ENCODE measurements at places on chromosomes 16 and 17. TPM values are rescaled to one million over a fixed set of nuclear protein-coding genes. Genes with fewer than 3 reads are reported as not detected.
A peak's percentile ranks its signal among the peaks of the same experiment; 100 is the strongest.

- DNase-seq: no peak
- no peaks in the 10 kb centered on the region for H3K36me3 ChIP-seq
- no peak overlapping the region for H3K4me3 ChIP-seq
- peaks cover 9% of the 10 kb centered on the region for H3K4me1 ChIP-seq
- H3K27me3 ChIP-seq: no peaks in the 10 kb centered on the region
These were observed 7.7 kb downstream of the TEPSIN start for GRCh38 chr17:81231121-81231645.

DNA sequence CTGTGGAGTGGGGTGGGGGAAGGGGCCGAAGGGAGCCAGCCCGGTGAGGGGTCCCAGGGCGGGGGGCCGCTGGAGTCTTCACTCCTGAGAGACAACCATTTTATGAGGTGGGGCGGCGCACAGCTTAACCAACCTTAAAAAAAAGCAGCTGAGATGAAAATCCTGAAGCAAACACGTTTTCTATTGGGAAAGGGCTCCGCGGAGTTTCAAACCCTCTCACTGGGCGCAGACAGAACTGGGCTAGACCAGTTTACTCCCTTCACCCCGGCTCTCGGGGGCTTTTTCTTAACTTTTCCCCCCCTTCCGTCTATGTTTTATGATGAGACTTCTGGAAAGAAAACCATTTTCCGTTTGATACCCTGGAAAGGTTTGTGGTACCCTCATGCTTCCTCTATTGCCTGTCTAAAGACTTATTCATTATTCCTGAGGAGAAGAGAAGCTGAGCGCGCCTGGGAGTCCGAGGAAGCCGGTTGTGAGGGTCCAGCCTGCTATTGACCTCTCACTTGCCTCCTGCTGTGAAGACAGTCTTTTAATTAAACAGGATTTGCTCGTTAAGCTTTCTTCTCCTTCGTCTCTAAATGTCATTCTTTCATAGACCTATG lies 482 bp upstream of the SSH2 start:
- DNase-seq: no peak
- no peak overlapping the region for H3K27ac ChIP-seq
- no peaks in the 10 kb centered on the region for H3K27me3 ChIP-seq
- peaks cover 29% of the 10 kb centered on the region for H3K4me1 ChIP-seq

The CCL1 gene
- total RNA-seq: not detected

DNA sequence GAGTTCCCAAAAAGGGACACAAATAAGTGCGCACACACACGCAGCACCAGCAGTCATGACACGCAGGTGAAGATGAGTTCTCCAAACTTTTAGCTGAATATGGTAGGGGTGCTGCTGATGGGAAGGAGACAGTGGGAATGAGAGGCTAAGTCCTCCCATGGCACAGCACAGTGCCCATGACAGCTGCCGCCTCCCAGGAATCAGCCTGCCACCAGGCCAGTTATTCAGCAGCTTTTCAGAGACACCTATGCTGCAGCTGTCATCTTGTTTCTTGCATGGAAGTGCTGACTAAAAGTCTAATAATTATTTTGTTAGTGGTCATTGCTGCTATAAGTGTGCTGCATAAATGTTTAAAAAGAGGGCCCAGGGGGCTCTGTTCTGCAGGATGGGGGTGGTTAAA lies 12.2 kb downstream of the WFIKKN2 start:
- no peak overlapping the region for H3K27ac ChIP-seq
- no peaks in the 10 kb centered on the region for H3K36me3 ChIP-seq
- H3K4me3 ChIP-seq: no peak overlapping the region
- peaks cover 12% of the 10 kb centered on the region for H3K4me1 ChIP-seq

DNA sequence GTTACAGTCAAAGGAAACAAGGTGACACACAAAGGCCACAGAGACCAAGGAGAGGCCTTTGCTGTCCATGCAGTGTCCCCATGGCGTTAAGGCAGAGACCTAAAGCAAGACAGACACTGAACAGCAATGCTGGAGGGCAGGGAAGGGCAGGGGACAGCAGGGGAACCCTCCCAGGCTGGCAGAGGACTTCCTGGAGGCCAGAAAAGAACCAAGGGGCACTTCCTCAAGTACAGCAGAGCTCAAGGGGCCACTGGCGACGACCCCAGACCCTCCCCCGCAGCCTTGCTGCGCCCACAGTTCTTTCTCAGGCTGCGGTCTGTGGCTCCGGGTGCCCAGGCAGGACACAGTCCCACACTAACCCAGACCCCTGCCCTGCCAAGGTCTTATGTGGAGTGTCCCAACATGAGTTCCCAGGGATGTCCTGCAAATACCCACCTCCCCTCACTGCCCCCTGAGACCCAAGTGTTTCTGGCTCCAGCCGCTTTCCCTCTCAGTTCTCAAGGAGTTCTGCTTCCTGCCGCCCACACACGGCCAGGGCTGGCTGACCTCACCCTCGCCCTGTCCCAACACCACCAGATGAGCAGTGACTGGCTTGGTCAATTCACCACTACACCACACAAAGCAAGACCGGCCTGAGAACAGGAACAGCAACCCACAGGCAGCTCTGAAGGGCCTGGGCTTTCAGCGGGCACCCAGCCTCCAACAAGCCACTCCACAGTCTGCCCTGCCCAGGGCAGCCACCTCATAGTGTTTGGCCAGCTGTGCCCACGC lies 4.2 kb downstream of the CLCN7 start:
- peak overlapping the region; percentile 71 for H3K4me3 ChIP-seq
- H3K27me3 ChIP-seq: no peaks in the 10 kb centered on the region
- H3K36me3 ChIP-seq: no peaks in the 10 kb centered on the region
- DNase-seq: no peak
- H3K27ac ChIP-seq: peak overlapping the region; percentile 29

GRCh38 chr17:38958326-38958725 lies 8.9 kb downstream of the FBXO47 start:
- DNase-seq: no peak
- H3K4me3 ChIP-seq: peak overlapping the region; percentile 12
- H3K36me3 ChIP-seq: no peaks in the 10 kb centered on the region
- H3K4me1 ChIP-seq: peaks cover 13% of the 10 kb centered on the region

DNA sequence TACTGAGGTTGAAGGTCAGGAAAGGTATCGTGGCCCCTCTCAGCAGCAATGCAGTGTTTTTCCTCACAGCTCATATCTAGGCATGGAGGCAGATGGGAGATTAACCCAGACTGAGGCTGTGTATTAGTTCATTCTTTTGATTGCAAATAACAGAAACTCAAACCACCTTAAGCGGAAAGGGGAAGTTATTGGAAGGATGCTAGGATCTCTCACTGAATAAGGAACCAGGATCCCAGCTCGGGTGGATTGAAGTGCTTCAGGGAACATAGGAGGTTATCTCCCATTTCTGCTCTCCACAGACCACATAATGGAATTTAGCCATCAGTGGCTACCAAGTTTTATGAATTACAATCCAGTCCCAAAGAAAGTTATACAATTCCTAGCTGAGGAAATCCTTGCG lies 8.2 kb downstream of the ZNF689 start:
- peaks cover 18% of the 10 kb centered on the region for H3K4me1 ChIP-seq
- no peak overlapping the region for H3K4me3 ChIP-seq
- H3K36me3 ChIP-seq: peaks cover 1% of the 10 kb centered on the region
- H3K27me3 ChIP-seq: no peaks in the 10 kb centered on the region

GRCh38 chr16:82241469-82242052 lies 71.5 kb upstream of the MPHOSPH6 start:
- no peak for DNase-seq
- no peak overlapping the region for H3K4me3 ChIP-seq
- H3K27me3 ChIP-seq: peaks cover 48% of the 10 kb centered on the region

- H3K4me1 ChIP-seq: peaks cover 26% of the 10 kb centered on the region
- H3K27me3 ChIP-seq: peaks cover 1% of the 10 kb centered on the region
- H3K27ac ChIP-seq: no peak overlapping the region
- H3K36me3 ChIP-seq: no peaks in the 10 kb centered on the region
- H3K4me3 ChIP-seq: no peak overlapping the region
These were observed 17.4 kb downstream of the ADGRG1 start for GRCh38 chr16:57645691-57646387.

DNA sequence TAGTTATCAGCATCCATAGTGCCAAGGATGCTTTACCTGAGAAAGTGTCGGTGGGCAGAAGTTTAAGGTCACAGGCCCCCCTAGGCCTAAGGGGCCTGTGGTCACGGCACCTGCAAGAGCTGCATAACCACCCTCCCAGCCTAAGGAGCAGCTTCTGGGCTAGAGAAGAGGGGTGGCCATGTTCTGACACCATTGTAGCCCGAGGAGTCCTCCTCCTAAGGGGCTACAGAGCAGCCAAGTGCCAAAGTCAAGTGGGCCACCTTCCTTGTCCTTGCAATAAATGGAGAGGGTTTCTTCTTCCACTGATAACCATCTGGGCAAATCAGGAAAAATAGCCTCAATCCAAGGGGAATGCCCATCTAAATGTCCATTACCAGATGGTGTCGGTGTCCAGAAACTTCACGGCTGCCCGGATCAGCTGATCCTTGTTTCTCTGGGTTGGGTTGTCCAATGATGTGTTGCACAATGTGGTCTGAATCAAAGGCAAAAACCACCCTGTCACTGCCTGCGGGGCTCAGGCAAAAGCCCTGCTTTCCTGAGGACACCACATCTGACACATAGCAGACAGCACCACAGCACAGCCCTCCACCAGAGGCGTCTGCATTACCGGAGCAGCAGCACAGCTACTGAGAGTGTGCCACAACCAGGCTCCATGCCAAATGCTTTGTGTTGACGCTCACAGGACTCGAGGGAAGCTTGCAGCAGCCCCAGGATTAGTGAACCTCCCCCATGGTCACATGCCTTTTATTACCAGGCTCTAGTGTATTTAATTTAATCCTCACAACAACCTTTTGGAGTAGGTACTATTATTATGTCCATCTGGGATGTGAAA lies 12.8 kb downstream of the ATPAF2 start:
- peak overlapping the region; percentile 80 for H3K27ac ChIP-seq
- H3K36me3 ChIP-seq: no peaks in the 10 kb centered on the region
- no peaks in the 10 kb centered on the region for H3K27me3 ChIP-seq
- H3K4me1 ChIP-seq: peaks cover 15% of the 10 kb centered on the region
- peak overlapping the region; percentile 17 for H3K4me3 ChIP-seq

- peaks cover 2% of the 10 kb centered on the region for H3K4me1 ChIP-seq
- no peak overlapping the region for H3K27ac ChIP-seq
- no peak overlapping the region for H3K4me3 ChIP-seq
- no peaks in the 10 kb centered on the region for H3K27me3 ChIP-seq
- DNase-seq: no peak
These were observed 32.1 kb upstream of the SMURF2 start for GRCh38 chr17:64694207-64694606.

DNA sequence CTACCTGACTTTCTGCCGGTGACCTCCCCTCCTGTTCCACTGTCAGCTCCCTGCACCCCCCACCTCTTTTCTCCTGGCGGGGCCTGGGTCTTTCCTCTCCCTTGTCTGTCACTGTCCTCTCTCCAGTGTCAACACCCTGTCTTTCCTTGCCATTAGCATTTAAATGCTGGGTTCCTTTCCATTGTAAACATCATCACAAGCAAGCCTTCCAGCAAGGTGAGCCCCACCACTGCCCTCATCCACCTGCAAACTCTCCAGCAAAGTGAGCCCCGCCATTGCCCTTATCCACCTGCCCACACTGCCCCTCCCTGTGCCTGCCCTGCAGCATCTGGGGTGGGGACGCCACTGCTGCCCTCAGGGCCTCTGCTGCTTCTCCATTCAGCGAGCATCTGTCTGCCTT lies 195.0 kb downstream of the ENGASE start:
- H3K4me3 ChIP-seq: no peak overlapping the region
- H3K27ac ChIP-seq: no peak overlapping the region
- DNase-seq: no peak
- peaks cover 32% of the 10 kb centered on the region for H3K27me3 ChIP-seq
- no peaks in the 10 kb centered on the region for H3K4me1 ChIP-seq

DNA sequence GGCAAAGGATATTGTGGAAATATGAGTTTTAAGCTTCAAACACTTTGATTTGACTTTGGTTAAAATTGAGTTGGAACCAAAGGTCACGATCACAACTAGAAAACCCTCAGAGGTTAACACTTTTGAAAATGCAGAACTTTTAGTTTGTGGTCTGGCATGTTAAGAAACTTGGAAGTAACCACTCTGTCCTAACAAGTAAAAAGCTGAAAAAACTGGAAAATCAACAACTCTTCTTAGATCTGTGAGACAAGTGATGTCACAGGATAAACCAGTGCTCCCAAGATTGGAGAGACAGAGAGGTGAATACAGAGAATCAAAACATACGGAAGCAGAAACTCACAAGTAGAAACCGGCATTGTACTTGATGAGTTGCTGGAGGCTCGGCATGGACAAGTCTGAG lies 17.4 kb downstream of the MFSD6L start:
- H3K4me3 ChIP-seq: no peak overlapping the region
- H3K27ac ChIP-seq: no peak overlapping the region
- H3K36me3 ChIP-seq: no peaks in the 10 kb centered on the region

GRCh38 chr16:88570691-88571092 lies 489 bp downstream of the ZC3H18 start:
- peak overlapping the region; percentile 73 for H3K27ac ChIP-seq
- peaks cover 41% of the 10 kb centered on the region for H3K4me1 ChIP-seq
- H3K36me3 ChIP-seq: no peaks in the 10 kb centered on the region
- peak; percentile 41 for DNase-seq

The GUCY2D gene
- not detected for total RNA-seq

GRCh38 chr17:82659886-82660285 lies 11.6 kb upstream of the WDR45B start:
- no peak overlapping the region for H3K4me3 ChIP-seq
- no peaks in the 10 kb centered on the region for H3K4me1 ChIP-seq
- no peaks in the 10 kb centered on the region for H3K27me3 ChIP-seq
- H3K36me3 ChIP-seq: peaks cover 4% of the 10 kb centered on the region
- DNase-seq: no peak

The CCL13 gene
- total RNA-seq: not detected

The CPNE7 gene
- total RNA-seq: 0.23 TPM

The ZNF469 gene
- total RNA-seq: 2.0 TPM

DNA sequence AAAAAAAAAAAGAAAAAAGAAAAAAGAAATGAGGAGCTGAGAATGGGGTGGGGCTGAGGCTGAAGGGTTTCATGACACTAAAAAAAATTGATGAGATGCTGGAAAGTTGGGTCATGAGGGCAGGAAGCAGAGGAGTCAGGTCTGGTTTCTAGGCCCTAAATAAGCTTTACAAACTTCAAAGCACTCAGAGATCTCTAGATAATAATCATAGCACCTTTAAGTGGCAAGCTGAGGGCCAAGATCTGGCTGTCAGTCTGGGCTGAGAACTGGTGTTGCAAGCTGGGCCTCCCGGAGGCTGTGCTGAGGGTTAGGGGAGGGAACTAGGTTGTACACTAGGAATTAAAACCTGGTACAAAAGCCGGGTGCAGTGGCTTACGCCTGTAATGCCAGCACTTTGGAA lies 6.4 kb downstream of the ZNF764 start:
- no peaks in the 10 kb centered on the region for H3K27me3 ChIP-seq
- peak overlapping the region; percentile 90 for H3K27ac ChIP-seq
- DNase-seq: peak; percentile 60
- peak overlapping the region; percentile 72 for H3K4me3 ChIP-seq
- peaks cover 55% of the 10 kb centered on the region for H3K4me1 ChIP-seq

The C1QL1 gene
- total RNA-seq: not detected

DNA sequence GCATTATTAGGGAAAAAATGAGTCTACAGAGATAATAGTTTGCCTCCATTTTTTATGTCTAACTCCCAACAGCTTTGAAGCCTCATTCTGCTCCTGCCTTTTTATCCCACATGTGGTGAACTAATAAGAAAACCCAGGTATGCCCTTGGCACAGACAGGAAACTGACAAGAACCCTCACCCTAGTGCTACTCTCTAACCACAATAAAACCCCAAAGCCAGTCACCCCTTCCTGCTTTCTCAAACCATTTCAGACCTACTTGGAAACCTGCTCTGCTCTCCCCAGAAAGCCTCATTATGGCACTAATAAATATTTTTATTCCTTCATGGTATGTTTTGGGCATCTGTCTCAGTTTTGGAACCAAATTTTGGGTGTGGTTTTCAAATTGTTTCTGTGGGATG lies 3.9 kb upstream of the MARVELD3 start:
- DNase-seq: no peak
- H3K36me3 ChIP-seq: no peaks in the 10 kb centered on the region
- no peak overlapping the region for H3K27ac ChIP-seq
- peaks cover 10% of the 10 kb centered on the region for H3K4me1 ChIP-seq

All from naive thymus-derived CD8-positive, alpha-beta T cell (primary cell).